ENCODE measurements at places on chromosomes 16 and 17.

GRCh38 chr17:42135664-42136653 lies 13.4 kb downstream of the HSPB9 start:
- DNase-seq = no peak

GRCh38 chr17:4093456-4093855 lies 49.4 kb downstream of the ZZEF1 start:
- no peak for DNase-seq

GRCh38 chr17:45263477-45263860 lies 1.6 kb upstream of the SPATA32 start:
- DNase-seq = no peak

DNA sequence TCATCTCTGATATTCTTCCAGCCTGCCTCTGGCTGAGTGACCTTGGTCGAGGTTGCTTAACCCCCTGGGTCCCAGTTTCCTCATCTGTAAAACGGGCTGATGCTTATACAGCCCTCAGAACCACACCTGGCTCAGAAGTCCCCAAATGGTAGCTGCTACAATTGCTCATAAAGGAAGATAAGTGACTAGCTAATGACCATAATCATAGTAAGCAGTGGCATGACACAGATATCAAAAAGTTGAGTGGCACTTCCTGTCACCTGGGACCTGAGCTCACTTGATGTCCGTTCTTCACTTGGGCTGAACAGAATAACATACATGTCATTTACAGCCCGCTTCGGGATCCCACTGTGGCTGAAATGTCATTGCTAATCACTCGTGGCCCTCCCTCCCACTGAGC lies 1.8 kb downstream of the MGRN1 start:
- DNase-seq = no peak

- no peak for DNase-seq
These were observed 61.8 kb downstream of the ARSG start for GRCh38 chr17:68353111-68353521.

GRCh38 chr16:1772362-1772907 lies at the start of gene EME2:
Gene EME2 (plus strand): TSS chr16:1772810. CDS start chr16:1773228, 418 bp downstream.
- peak; percentile 44 for DNase-seq

GRCh38 chr17:81563861-81564586 lies 11.9 kb upstream of the FAAP100 start:
- no peak for DNase-seq

DNA sequence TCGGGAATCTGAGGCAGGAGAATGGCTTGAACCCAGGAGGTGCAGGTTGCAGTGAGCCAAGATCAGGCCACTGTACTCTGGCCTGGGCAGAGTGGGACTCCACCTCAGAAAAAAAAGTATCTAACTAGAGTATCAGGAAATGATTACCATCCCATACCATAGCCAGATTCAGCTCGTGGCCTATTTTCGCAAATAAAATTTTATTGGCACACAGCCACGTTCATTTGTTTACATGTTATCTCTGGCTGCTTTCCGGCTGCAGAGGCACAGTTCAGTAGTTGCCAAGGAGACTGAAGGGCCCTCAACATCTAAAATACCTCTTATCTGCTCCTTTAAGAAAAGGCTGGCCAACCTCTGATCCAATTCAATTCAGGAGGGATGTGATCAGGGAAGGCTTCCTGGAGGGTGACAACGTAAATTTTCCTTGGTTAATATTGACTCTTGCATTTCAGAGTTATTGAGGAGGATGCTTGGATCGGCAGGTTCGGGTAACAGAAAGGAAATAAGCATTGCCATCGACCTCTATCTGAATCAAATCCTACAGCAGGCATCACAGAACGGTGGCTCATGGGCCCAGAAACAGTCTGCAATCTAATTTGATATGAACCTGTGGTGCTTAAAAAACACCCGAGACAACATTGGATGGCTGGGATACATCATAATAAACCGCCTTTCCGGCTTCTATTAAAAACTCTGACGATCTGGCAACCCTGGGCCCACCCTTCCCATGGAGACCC lies 73.8 kb downstream of the XYLT1 start:
- DNase-seq = peak; percentile 52

GRCh38 chr17:61248399-61248798 lies 151.2 kb upstream of the TBX2 start:
- no peak for DNase-seq

DNA sequence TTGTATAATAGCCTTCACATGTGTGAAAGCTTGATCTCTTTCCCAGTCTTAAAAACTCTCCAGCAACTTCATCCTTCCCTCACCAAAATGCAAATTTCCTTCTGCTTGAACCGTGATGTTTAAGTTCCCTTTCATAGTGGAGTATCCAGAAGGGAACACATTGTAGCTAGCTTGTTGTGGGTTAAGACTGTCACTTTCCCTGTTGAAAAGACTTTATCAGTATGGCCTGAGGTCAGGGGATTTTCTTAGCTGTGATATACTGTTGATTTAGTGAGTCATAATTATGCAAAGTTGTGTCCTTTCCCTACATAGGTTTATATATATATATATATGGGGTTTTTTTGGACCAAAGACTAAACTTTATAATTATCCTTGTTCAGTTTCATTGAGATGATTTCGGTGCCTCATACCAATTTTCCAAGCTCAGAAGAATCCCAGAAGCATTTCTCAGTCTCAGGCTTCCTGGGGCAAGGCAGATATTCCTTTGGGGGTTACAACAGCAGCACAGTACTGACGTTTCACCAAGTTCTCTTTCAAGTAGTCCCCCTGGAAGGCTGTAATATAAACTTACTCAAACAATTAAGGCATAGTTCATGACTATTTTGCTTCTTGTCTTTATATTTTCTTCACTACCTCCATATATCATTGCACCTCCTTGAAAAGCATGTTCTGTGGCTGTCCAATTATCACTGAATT lies 35.7 kb downstream of the ESRP2 start:
- no peak for DNase-seq

DNA sequence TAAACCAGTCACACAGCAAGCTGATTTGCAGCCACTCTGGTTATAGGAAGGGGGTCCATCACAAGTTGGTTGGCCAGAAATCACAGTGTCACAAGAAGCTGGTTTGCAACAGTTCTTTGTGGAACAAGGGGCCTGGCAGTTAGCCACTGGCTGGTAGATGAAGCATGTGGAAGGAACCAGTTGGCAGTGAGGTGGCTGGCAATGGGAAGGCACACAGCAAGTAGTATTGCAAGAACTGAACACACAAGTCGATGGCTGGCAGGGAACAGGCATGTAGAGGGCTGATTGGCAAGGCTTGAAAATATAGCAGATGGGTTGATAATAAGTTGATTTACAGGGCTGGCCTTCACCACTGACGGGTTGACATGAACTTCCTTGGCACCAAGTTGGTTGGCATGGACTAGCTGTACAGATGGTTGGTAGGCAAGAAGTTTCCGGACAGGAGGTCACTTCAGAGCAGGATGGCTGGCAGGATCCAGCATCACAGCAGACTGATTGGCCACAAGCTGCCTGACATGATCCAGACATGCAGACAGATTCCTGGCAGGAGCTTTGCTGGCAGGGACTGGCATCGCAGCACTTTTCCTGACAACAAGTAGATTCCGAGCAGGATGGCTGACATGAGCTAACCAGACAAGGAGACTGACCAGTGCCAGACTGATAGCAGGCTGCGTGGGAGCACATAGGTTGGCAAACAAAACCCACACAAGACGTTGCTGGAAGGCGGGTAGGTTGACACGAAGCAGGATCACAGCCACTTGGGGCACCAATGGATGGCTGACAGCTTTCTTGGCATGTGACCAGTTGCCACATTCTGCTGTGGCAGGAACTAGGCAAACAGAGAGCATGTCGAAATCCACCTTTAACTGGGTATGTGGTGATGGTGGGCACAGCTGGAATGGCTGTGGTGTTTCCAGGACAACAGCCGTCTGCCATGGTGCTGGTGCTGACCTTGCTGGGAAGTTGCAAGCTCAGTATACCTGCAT lies at the start of gene KRTAP29-1:
KRTAP29-1 (minus strand) TSS at position 936 of the 986 bp plus-strand sequence; CDS start at position 936, 0 bp downstream.
- DNase-seq = no peak

DNA sequence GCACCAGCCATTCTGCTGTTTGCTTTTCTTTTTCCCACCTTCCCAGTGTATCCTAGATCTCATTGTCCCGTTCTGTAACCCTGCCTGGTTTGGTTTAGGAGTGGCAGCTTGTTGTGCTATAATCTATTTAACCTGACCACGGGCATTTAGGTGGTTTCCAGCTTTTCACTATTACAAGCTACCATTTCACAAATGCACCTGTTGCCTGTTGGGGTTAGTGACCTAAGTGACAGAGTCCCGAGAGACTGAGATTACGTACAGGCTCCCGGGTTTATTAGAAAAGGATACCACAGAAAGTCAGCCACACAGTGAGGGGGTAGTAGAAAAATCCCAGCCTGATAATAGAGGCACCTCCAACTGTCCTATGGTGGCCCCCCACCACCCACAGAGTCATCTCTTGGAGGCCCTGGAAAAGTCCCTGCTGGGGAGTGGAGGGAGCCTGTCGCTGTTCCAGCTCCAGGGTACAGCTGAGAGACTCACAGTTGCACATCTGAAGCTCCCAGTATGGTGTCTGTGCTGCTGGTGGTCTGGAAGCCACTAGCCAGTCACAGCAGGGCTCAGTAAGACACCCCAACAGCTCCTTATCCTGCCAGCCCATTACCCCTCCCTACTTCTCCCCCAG lies 21.2 kb downstream of the CLEC16A start:
- no peak for DNase-seq

GRCh38 chr17:71335212-71335611 lies 785.6 kb upstream of the SOX9 start:
- no peak for DNase-seq

- no peak for DNase-seq
These were observed 191.1 kb downstream of the ZFHX3 start for GRCh38 chr16:72856797-72857196.

DNA sequence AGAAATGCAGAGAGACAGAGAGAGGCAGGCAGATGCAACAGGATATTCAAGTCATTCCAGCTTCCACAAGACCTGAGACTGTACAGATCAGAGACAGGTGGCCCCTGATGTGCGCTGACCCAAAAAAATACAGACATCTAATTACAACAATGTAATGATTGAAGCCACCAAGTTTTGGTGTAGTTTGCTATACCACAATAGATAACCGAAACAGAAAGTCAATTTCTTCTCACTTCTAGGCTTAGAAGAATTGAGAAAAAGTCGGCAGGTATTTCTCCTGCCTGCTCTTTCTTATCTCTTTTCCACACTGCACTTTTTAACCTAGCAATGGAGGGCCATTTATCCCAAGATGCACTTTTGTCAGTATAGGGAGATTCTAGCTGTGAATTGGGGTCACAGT lies 949.2 kb downstream of the CDH11 start:
- no peak for DNase-seq

DNA sequence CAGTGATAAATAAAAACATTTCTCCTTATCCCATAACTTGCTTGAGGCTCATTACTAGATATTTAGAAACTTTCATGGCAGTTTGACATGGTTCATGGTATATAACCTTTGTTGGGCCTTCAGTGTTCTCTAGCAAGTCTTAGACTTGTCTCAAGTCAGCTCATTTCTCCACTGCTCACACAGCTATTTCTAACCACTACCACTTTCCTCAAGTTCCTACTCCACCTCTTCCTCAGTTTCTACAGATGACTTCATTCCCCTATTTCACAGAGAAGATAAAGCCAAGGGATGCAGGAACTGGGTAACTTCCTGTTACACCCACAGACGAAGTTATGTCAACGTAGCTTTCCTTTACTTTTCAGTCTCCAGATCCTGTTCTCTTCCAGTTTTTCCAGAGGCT lies 23.2 kb downstream of the NLK start:
- no peak for DNase-seq

DNA sequence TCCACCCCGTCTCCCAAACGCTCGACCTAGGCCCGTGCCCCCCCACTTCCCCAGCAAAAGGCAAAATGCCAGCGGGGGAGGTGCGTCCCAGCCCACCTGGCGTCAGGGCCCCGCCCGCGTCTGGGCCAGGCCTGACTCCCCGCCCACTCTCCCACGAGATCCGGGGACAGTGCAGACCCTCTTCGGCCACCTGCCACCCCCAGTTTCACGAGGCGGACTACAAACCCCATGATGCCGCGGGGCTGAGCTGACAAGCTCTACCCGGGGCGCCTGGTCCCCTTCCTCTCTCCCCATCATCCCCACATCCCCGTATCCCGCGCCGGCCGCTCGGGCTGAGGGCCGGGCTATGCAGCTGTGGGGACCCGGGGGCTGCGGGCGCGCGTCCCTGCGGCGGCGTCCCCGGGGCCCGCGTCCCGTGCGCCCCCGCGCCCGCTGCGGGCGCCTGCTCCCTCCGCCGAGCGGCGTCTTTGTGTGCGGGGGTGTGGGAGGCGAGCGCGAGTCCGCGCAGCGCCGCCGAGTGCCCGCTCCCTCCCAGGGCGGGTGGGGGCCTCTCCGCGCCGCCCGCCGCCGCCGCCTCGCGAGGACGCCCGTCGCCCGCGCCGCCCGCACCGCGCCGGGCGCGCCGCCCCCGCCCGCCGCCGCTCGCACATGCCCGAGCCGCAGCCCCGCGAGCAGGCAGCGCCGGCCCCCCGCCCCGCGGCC lies at the start of gene ANKRD13B:
ANKRD13B (plus strand) TSS at position 283 of the 702 bp plus-strand sequence. CDS start 490 bp downstream, outside the sequence.
- no peak for DNase-seq

- peak; percentile 7 for DNase-seq
These were observed 586 bp downstream of the GLYR1 start for GRCh38 chr16:4846503-4846900.
